Upper lobe of left lung (tissue), 6 donors: ENCODE measurements at places on chromosomes 12 and 14.

- DNase-seq: no peak
Observed at GRCh38 chr12:19273482-19274330, 144.2 kb downstream of the PLEKHA5 start.

DNA sequence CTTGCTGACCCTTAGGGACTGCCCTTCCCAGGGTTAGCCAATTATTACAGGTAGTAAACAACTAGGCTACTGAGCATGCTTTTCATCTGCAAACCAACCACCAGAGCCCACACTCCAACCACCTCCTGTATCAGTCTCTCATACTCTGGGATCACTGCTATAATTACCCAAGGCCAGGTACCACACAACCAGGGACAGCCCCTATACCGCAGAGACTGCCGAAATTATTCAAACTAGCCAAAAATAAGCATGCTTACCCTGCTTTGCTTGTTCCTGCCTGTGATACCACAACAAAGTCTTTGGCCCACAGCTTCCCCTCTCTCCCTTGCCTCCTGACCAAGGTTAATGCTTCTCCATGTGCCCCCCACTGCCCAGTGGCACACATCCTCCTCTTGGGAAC lies 197.6 kb upstream of the SRRM4 start:
- no peak for DNase-seq

DNA sequence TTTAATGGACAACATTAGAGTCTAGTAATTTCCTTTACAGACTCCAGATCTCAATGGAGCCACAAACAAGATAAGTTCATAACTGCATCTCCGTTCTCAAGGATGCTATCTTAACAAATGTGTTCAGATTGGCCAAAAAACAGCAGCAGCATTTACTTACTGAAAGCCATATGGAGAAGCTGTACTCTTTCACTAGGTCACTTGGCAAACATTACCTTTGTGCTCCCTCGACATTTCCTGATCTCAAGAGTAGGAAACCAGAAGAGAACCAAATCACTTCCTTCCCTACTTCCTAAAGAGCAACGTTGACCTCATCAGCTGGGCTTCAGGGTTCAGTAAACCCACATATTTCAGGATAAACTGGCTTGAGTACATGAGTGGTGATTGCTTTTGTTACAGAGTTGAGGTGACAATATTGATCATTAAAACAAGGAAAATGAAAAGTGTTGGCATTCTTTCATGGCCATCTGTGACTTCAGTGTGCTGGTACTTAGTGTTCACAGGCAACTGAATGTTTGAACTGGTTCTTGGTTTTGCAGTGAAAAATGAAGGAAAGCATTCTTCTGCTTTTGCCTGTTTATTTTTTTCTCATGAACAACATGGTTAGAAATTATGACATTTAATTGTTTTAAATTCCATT lies 449.6 kb downstream of the TMEM117 start:
- DNase-seq: no peak

- DNase-seq: no peak
Observed at GRCh38 chr12:128467882-128468281, 200.9 kb downstream of the TMEM132C start.

- DNase-seq: no peak
Observed at GRCh38 chr12:3253682-3254275, 176.6 kb downstream of the TSPAN9 start.

- no peak for DNase-seq
Observed at GRCh38 chr12:29750131-29750927, 33.4 kb downstream of the TMTC1 start.

DNA sequence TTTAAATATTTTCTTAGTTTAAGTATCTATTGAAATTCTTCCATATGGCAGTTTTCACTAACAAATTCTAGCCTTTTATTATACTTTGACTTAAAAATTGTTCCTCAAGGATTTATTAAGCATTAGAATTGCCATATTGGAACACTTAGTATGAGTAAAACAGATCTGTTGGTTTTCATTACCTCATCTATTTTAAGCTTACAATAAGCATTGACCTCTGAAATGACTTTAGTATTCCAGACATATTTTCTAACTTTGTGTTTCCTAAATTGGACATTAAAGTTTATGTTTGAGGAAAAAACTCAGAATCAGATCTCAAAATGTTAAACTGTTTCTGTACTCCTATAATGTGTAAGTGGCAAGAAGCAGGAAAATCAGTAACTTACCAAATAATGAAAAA lies 48.4 kb downstream of the CSRP2 start:
- DNase-seq: no peak

DNA sequence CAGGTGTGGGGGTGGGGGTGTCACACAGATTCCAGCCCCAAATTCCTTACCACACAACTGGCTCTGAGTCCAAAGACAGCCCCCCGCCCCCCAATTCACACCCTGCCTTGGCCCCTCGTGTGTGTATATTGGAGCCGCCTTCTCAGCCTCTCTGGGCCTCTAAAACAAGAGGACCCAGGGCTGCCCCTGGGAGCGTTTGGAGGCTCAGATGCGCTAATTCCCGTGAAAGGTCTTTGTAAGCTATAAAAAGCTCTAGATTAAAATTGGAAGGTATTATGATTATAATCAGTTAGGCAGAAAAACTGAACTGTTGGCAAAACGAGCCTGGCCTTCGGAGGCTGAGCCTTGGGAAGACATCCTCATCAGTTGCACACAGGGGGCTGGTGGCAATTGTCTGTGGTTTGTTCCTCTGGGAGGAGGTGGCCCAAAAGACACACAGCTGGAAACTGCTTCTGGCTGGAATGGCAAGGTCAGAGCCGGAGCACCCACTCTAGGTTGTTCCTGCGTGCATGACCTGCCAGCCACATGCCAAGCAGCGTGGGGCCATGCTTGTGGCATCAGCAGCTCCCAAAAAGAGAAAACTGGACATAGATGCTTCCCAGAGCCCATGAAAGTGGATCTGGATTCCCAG lies 118.5 kb downstream of the PHETA1 start:
- no peak for DNase-seq

DNA sequence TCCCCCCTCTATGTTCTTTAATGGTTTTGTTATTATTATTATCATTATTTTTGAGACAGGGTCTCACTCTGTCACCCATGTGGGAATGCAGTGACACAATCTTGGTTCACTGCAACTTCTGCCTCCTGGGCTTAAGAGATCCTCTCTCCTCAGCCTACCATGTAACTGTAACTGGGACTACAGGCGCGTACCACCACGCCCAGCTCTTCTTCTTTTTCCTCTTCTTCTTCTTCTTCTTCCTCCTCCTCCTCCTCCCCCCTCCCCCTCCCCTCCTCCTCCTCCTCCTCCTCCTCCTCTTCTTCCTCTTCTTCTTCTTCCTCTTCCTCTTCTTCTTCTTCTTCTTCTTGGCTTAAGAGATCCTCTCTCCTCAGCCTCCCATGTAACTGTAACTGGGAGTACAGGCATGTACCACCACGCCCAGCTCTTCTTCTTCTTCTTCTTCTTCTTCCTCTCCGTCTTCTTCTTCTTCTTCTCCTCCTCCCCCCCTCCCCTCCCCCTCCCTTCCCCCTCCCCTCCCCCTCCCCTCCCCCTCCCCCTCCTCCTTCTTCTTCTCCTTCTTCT lies 5.4 kb upstream of the KRT7 start:
- DNase-seq: no peak

DNA sequence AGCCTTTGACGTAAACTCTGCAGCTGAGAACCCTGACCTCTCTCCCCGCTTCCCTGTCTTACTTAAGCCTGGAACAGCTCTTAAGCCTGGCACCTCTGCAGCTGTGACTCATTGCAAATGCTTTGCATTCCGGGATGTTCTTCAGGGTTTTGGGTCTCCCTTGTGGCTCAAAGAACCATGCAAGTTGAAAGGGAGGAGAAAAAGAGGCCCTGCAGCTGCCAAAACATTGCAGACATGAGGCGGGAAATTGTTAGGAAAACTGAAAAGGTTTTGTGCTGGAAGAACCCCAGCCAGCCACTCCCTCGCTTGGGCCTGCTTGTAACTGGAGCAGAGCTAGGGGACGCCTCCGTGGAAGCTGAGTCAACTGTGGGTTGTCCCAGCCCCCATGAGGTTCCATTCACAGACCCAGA lies 60.2 kb upstream of the FERMT2 start:
- DNase-seq: peak; percentile 28

DNA sequence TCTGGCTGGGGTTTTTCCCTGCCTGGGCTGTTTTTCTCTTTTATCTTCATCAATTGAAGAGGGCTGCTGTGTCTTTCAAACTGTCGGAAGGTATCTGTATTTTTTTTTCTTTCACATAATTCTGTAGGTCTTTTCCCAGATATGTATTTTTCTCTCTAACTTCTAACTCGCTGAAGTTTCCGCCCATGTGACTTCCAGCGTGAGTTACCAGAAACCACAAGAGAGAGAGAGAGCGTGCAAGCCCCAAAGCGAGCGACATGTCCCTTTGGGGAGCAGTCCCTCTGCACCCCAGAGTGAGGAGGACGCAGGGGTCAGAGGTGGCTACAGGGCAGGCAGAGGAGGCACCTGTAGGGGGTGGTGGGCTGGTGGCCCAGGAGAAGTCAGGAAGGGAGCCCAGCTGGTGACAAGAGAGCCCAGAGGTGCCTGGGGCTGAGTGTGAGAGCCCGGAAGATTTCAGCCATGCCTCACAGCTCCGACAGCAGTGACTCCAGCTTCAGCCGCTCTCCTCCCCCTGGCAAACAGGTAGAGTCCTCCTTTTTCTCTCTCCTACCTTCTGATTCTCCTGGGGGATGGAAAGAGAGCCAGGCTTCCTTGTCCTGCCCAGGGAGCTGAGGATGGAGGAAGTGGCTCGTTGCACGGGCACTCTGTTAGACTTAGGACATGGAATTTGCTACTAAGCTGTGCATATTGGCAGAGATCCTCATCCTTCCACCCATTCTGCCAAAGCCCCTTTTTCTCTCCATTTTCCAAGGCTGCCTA lies at the start of gene BATF:
TSS of gene BATF (plus strand) at position 246 of the 759 bp plus-strand sequence. CDS start at position 460, 214 bp downstream.
- DNase-seq: peak; percentile 74

DNA sequence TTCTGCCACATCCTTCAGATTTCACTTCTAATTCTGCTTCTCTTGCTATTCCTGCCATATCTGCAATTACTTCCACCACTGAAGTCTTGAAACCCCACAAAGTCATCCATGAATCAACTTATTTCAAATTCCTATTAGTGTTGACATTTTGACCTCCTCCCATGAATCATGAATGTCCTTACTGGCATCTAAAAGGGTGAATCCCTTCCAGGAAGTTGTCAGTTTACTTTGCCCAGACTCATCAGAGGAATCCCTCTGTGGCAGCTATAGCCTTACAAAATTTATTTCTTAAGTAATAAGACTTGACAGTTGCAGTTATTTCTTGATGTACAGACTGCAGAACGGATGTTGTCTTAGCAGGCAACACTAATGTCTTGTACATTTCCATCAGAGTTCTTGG lies 162.9 kb downstream of the PCNX1 start:
- no peak for DNase-seq

DNA sequence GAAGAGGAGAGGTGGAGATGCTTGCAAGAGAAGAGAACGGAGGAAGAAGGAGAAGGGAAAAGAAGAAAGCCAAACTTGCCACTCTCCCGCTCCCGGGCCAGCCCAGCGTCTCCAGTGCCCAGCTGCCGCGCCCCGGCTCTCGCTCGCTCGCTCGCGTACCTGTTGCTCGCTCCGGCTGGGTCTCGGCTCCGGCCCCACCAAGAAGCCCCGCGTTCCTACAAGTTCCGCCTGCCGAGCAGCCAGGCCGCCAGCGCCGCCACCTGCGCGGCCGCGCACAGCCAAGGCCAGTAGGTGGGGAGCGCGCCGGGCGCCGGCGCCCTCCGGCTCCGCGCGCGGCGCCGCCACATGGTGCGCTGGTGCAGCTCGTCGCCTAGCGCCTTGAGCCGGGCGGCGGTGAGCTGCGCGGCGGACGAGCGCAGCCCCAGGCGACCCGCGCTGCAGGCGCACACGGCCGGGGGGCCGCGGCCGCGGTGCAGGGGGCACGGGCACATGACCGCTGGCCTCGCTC lies 370 bp downstream of the HRK start:
- peak; percentile 89 for DNase-seq

DNA sequence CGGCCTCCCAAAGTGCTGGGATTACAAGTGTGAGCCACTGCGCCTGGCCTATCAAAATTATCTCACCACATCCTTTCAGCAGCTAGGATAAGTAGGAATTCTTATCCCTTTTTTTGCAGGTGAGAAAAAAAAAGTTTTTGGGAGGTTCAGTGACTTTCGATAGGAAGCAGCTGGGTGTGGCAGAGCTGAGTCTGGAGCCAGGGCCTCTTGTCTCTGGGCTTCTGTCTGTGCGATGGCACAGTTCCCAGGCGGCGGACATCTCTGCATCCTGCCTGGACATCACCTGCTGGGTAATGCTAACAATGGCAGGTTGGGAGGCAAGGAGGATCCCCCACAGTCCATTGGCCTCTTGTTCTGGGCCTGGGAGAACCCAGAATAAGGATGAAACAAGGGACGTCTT lies 12.5 kb downstream of the NRXN3 start:
- no peak for DNase-seq

GRCh38 chr12:91857813-91858542 lies 287.7 kb downstream of the BTG1 start:
- no peak for DNase-seq
